ENCODE measurements at places on chromosomes 2 and 18. TPM values are rescaled to one million over a fixed set of nuclear protein-coding genes. Genes with fewer than 3 reads are reported as not detected.

DNA sequence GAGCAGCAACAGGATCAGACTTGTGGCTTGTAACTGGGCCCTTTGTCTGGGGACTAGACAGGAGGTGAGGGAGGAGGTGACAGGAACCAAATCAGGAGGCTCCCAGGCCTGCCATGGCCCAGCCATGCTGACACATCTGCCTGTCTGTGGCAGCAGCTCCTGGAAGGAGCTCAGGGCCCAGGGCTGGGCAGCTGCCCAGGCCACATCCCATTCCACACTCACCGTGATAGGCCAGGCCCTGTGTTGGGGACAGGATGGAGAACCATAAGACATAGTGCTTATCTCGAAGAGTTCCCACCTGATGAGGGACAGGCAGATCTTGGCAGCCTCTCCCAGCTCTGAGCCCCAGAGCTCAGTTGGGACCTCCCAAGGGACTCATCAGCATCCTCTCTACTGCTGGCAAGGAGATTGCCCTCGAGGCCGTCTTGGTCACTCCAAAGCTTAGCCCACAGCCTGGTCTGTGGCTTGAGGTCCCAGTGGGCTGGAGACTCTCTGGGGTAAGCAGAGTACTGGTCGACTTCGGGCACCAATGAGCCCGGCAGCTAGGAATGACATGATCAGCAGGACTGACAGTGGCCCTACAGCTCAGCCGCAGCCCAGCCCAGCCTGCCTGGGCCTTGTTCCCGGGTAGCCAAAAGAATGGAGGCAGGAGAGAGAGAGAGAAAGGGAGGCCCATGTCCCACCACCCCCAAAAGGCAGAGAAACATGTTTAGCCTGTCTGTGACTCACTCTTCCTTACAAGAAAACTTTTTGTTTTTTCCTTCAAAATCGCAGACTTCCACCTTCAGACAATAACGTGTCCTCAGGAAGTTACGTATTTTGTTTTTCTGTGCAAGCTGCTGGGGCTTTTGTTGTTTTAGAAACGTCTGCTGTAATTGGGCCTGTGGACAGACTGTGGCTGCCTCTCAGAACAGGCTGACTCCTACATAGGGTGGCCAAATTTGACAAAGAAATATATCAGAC lies 82.1 kb downstream of the HS1BP3 start:
- peak; percentile 59 for DNase-seq
- no peaks in the 10 kb centered on the region for H3K36me3 ChIP-seq
- no peak overlapping the region for H3K4me3 ChIP-seq

GRCh38 chr2:2575870-2576386 lies 244.9 kb upstream of the MYT1L start:
- peaks cover 3% of the 10 kb centered on the region for H3K27me3 ChIP-seq
- DNase-seq, result peak; percentile 12
- H3K27ac ChIP-seq, result no peak overlapping the region

DNA sequence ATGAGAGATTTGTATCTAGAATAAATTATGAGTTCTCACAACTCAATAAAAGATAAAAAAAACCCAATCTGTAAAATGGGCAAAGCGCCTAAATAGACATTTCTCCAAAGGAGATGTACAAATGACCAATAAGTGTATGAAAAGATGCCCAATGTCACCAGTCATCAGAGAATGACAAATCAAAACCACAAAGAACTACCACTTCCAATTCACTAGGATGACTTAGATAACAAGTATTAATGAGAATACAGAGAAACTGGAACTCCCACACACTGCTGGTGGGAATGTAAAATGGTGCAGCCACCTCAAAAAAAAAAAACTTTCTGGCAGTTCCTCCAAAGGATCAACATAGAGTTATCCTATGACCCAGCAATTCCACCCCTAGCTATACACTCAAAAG lies 17.4 kb upstream of the COL6A3 start:
- H3K27ac ChIP-seq, result no peak overlapping the region
- H3K4me1 ChIP-seq, result no peaks in the 10 kb centered on the region
- no peaks in the 10 kb centered on the region for H3K27me3 ChIP-seq

- H3K4me3 ChIP-seq, result no peak overlapping the region
- H3K27me3 ChIP-seq, result no peaks in the 10 kb centered on the region
These were observed 41.2 kb upstream of the RAB27B start for GRCh38 chr18:54787121-54787520.

SCG2 gene
- total RNA-seq, result not detected

MYO1B gene
- total RNA-seq, result 34.1 TPM

CRYBA2 gene
- total RNA-seq, result not detected

- no peaks in the 10 kb centered on the region for H3K36me3 ChIP-seq
- no peak overlapping the region for H3K27ac ChIP-seq
- no peak overlapping the region for H3K4me3 ChIP-seq
- H3K4me1 ChIP-seq, result no peaks in the 10 kb centered on the region
These were observed 27.8 kb downstream of the MBD5 start for GRCh38 chr2:148048475-148049221.

RPRM gene
- total RNA-seq, result 4.0 TPM

GRCh38 chr2:96089356-96090195 lies 26.8 kb downstream of the ADRA2B start:
- DNase-seq, result peak; percentile 14
- no peak overlapping the region for H3K27ac ChIP-seq
- H3K4me1 ChIP-seq, result no peaks in the 10 kb centered on the region
- H3K4me3 ChIP-seq, result no peak overlapping the region
- no peaks in the 10 kb centered on the region for H3K27me3 ChIP-seq

DNA sequence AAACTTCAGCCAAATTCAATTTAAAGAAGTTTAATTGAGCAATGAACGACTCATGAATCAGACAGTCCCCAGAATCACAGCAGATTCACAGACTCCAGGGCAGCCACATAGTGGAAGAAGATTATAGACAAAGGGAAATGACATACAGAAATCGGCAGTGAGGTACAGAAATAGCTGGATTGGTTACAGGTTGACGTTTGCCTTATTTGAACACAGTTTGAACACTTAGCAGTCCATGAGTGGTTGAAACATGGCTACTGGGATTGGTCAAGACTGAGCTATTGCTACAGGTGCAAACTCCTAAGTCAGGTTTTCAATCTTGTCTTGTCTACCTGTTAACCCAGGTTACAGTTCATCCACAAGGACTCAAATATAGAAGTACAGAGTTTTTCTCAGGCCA lies 169.6 kb downstream of the DLGAP1 start:
- H3K27me3 ChIP-seq, result no peaks in the 10 kb centered on the region
- H3K4me1 ChIP-seq, result no peaks in the 10 kb centered on the region
- H3K36me3 ChIP-seq, result no peaks in the 10 kb centered on the region
- H3K4me3 ChIP-seq, result no peak overlapping the region
- no peak overlapping the region for H3K27ac ChIP-seq

DNA sequence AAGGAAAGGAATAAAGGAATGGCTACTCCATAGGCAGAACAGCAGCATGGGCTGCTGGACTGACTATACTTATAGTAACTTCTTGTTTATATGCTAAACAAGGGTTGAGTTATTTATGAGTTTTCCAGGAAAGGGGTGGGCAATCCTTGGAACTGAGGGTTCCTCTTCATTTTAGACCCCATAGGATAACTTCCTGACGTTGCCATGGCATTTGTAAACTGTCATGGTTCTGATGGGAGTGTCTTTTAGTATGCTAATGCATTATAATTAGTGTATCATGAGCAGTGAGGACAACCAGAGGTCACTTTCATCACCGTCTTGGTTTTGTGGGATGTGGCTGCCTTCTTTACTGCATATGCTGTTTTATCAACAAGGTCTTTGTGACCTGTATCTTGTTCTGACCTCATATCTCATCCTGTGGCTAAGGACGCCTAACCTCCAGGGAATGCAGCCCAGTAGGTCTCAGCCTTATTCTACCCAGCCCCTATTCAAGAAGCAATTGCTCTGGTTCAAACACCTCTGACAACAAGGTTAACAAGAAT lies 98.6 kb upstream of the CABLES1 start:
- H3K4me1 ChIP-seq, result no peaks in the 10 kb centered on the region
- no peak overlapping the region for H3K27ac ChIP-seq
- DNase-seq, result no peak
- H3K27me3 ChIP-seq, result no peaks in the 10 kb centered on the region
- H3K4me3 ChIP-seq, result no peak overlapping the region
- no peaks in the 10 kb centered on the region for H3K36me3 ChIP-seq

- H3K27ac ChIP-seq, result no peak overlapping the region
- no peak for DNase-seq
- H3K27me3 ChIP-seq, result no peaks in the 10 kb centered on the region
These were observed 45.3 kb downstream of the ZC3H15 start for GRCh38 chr2:186531257-186531775.

- no peak for DNase-seq
- H3K4me3 ChIP-seq, result no peak overlapping the region
- H3K36me3 ChIP-seq, result no peaks in the 10 kb centered on the region
- H3K27me3 ChIP-seq, result no peaks in the 10 kb centered on the region
- H3K27ac ChIP-seq, result no peak overlapping the region
These were observed 21.5 kb downstream of the GPR39 start for GRCh38 chr2:132437852-132438669.

- no peak overlapping the region for H3K4me3 ChIP-seq
- H3K27ac ChIP-seq, result no peak overlapping the region
- H3K4me1 ChIP-seq, result no peaks in the 10 kb centered on the region
- DNase-seq, result no peak
- H3K27me3 ChIP-seq, result no peaks in the 10 kb centered on the region
- no peaks in the 10 kb centered on the region for H3K36me3 ChIP-seq
These were observed 69.9 kb downstream of the CHRNA1 start for GRCh38 chr2:174694196-174694878.

GRCh38 chr2:149625271-149625670 lies 37.7 kb upstream of the MMADHC start:
- no peak overlapping the region for H3K4me3 ChIP-seq
- H3K4me1 ChIP-seq, result no peaks in the 10 kb centered on the region

- H3K36me3 ChIP-seq, result no peaks in the 10 kb centered on the region
- H3K4me3 ChIP-seq, result no peak overlapping the region
- H3K4me1 ChIP-seq, result no peaks in the 10 kb centered on the region
- DNase-seq, result no peak
- no peaks in the 10 kb centered on the region for H3K27me3 ChIP-seq
- H3K27ac ChIP-seq, result peak overlapping the region; percentile 30
These were observed 198.2 kb downstream of the SRBD1 start for GRCh38 chr2:45412754-45413379.

DNA sequence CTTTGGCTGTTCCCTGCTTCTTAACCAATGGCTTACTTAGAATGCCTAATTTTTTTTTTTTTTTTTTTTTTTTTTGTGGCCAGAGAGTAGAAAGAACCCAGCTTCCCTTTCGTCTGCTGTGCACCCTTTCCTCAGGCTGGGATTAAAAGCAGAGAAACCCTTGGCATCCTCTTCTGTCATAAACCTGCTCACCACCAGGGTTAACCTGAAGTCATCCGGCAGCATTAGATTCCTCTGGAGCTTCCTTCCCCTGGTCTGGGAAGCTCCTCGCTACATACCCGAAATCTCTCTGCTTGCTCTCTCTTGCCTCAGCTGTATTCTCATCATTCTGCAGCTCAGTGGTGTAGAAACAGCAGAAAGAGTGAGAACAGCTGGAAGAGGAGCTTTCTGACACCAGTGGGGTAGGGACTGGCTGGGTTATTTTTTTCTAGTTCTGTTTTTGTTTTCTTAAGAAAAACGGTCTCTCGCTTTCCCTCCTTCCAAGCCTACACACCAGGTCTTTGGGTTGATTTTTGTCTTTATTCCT lies 339.0 kb upstream of the MEIS1 start:
- H3K27ac ChIP-seq, result no peak overlapping the region
- H3K4me1 ChIP-seq, result no peaks in the 10 kb centered on the region
- DNase-seq, result no peak
- H3K27me3 ChIP-seq, result no peaks in the 10 kb centered on the region
- no peaks in the 10 kb centered on the region for H3K36me3 ChIP-seq

GRCh38 chr18:49890041-49890440 lies 76.7 kb upstream of the ACAA2 start:
- DNase-seq, result no peak
- H3K4me3 ChIP-seq, result no peak overlapping the region
- H3K4me1 ChIP-seq, result no peaks in the 10 kb centered on the region
- no peaks in the 10 kb centered on the region for H3K36me3 ChIP-seq

DNA sequence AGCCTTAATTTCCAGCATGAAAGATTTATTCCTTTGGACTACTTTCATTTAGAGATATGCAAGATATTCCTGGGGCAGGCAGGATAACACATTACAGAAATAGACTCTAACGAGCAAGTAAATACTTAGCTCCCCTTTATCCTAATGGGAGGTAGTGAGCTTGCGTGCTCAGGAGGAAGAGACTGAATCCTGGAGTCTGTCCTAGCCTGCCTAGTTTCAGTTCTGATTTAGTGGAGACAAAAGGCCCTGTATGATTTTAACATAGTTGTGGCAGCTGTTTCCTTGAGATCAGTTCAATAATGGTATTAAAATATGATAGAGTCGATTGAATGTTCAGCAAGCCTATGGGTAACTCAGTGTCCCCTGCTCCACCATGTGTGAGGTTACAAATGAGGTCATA lies 109.5 kb downstream of the FMNL2 start:
- no peak overlapping the region for H3K4me3 ChIP-seq
- H3K36me3 ChIP-seq, result no peaks in the 10 kb centered on the region
- no peaks in the 10 kb centered on the region for H3K27me3 ChIP-seq
- H3K27ac ChIP-seq, result peak overlapping the region; percentile 34

UNC50 gene
- 67.4 TPM for total RNA-seq

- no peaks in the 10 kb centered on the region for H3K36me3 ChIP-seq
- H3K4me1 ChIP-seq, result no peaks in the 10 kb centered on the region
- DNase-seq, result no peak
- H3K4me3 ChIP-seq, result peak within 1 kb of the TSS; percentile 70
- H3K27me3 ChIP-seq, result no peaks in the 10 kb centered on the region
These were observed 46.3 kb upstream of the CCDC150 start for GRCh38 chr2:196592911-196593881.

DNA sequence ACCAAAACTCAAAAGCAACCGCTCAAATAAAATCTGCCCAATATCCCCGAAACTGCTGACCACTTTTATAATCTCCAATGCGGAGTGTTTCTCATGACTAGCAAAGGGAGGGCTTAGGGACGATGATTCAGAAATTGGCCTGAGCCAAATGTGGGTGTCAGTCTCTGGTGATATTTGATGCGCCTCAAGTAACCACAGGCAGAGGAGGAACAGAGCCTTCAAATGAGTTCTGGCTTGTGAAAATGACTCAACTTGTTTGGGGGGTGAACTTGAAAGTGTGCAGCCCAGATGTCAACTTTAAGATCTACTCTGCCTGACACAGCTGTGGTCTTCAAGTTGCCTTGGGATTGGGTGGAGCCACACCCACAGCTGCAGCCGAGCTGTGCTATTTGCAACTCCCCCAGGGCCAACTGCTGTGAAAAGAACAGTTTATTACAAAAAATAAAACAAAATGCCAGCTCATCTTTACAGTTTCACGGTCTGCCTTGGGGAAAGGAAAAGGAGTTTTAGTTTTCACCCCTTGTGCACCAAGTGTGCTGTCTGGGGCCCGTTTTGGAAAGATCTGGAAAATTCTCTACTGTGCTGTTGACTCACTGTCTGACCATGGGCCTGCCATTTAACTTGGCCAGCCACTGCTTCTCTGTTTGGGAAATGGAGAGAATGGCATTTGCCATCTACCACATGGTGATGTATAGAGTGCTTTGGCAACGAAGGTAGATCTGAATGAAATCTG lies 222.1 kb downstream of the MTX2 start:
- no peak overlapping the region for H3K4me3 ChIP-seq
- no peak for DNase-seq
- peaks cover 12% of the 10 kb centered on the region for H3K27me3 ChIP-seq
- H3K4me1 ChIP-seq, result peaks cover 7% of the 10 kb centered on the region
- H3K36me3 ChIP-seq, result no peaks in the 10 kb centered on the region

SNTG2 gene
- total RNA-seq, result 7.4 TPM

- no peak for DNase-seq
- peaks cover under 1% of the 10 kb centered on the region for H3K36me3 ChIP-seq
These were observed 83.4 kb downstream of the SLC25A12 start for GRCh38 chr2:171810422-171811244.

- H3K27me3 ChIP-seq, result no peaks in the 10 kb centered on the region
- H3K36me3 ChIP-seq, result no peaks in the 10 kb centered on the region
- H3K4me1 ChIP-seq, result no peaks in the 10 kb centered on the region
- no peak for DNase-seq
These were observed 29.9 kb upstream of the IMPA2 start for GRCh38 chr18:11951390-11951851.

KANSL1L gene
- 55.8 TPM for total RNA-seq
